ENCODE measurements at places on chromosomes 7 and 10.

- DNase-seq = no peak
These were observed 23.9 kb upstream of the GRID1 start for GRCh38 chr10:86390337-86391120.

DNA sequence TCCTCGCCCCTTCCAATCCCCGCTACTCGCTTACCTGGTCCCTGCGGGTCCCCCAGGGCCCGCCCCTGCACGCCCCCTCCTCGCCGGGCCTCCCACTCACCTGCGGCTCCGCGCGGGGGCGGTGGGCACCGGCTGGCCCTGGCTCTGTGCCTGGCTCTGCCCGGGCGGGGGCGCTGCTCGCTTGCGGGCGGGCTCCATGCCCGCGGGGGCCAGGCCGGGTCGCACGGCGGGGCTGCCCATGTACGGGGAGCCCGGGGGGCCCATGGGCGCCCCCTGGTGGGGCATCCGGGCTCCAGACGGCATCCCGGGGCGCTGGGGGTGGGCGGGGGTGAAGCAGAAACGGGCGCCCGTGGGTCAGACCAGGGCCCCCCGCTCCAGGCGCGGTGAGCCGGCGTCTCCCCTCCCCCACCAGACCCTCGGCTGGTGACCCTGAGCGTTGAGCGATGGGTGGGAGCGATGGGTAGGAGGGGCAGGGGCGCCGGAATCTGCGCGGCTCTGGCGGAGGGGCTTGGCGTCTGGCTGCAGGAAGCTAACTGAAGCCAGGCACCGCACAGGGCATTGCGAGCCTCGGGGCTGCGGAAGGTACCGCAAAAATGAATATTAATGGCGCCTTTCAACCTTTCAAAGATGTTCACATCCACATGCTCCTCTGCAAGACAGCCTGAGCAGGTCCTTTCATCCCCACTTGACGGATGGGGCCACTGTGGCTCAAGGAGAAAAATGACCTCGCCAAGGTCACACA lies 3.0 kb downstream of the SMARCD3 start:
- no peak for DNase-seq

- no peak for DNase-seq
These were observed 47.4 kb downstream of the MGAM2 start for GRCh38 chr7:142158736-142159496.

DNA sequence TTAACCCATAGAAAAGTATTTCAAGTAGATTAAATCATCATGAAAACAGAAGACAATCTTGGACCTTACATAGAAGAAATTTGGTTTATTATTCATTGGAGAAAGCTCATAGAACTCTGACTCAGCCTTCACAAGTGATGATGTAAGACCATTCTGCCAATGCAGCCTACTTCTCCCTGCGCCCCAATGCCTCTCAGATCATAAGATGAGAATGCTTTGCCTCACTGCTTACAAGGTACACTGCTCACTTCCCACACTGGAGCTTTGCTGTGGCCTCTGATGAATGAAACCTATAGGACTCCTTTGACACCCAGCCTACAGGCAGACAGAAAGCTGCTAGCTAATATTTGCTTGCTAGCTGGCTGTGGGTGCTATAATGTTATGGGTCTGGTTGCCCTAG lies 569.4 kb upstream of the STEAP1 start:
- no peak for DNase-seq

DNA sequence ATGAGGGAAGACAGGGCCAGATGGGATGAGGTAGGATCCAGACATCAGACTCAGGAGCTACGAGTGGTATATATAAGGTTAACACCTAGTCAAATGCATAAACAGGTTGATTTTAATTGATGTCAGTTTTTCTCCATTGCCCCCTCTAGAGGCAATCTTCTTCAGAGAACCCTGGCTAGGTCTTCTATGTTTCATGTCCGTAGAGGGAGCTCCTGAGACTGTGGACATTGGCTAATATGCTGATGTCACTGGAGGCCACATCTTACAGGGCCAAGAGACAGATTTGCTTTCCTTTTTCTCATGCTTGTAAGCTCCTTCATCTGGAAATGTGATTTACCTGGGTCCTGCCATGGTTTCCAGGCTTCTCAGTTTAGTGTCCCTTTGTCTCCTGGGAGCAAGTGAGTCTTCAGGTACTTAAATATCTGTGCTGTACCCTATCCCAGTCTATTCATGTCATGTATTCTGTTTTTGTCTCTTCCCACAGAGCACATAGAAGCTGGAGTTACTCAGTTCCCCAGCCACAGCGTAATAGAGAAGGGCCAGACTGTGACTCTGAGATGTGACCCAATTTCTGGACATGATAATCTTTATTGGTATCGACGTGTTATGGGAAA lies 161.6 kb upstream of the PRSS1 start:
- peak; percentile 81 for DNase-seq

GRCh38 chr10:71517298-71518169 lies 120.8 kb downstream of the CDH23 start:
- no peak for DNase-seq

DNA sequence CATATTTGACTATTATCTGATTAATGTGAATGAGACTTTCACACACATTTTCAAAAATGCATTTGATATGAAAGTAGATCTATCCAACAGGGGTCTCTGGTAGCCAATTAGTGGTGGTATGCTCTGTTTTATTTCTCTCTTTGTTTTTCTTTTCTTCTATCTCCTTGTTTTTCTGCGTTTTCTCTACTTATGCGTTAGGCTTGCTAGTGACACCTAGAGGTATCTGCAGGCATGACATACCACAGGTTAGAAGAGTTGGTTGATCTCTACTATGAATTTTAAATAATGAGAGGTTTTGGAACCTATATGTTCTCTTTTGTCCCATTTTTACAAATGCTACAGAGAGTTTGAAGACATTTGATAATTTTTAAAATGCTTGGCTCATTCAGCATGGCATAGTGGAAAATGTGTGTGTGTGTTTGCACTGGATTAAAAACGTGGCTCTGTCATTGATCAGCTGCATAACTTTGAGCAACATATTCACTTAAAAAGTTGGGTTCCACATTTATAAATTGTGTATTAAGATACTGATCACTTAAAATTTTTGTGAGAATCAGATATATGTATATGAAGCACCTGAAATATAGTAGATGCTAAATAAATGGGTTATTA lies 28.1 kb upstream of the PLXDC2 start:
- DNase-seq = peak; percentile 73

DNA sequence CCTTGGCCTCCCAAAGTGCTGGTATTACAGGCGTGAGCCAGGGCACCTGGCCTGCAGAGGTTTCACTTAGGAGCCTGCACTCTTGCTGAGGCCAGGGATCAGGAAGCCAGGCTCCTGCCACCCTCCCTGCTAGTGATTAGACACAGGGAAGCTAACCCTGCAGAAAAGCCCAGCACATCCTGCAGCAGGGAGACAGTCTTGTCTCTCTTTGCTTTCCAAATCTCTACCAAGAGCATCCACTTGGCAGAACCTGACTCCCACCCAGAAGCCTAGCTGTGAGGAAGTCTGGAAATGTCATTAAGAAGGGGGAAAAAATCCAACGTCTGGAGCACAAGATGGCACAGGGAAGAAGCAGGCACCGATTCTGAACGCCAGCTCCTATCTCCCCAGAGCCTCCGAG lies 8.0 kb upstream of the FAM171A1 start:
- no peak for DNase-seq

GRCh38 chr10:69484736-69485135 lies 33.5 kb downstream of the TSPAN15 start:
- no peak for DNase-seq

DNA sequence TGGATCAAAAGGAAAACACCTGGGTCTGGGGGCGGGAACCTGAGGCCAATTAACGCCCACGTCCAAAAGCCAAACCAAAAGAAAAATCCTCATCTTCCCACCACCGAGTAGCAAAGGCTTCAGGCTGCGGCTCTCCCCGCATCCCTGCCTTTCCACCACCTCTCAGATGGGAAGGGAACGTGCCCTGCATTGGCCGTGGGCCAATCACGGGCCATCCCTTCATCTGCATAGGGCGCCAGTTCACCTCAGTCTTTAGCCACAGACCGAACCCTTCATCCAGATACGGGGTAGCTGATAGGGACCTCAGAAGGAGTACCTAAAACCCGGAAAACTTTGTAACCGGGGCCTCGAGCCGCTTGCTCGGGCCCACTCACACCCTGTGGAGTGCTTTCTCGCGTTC lies 626 bp downstream of the PRPF18 start:
- no peak for DNase-seq

GRCh38 chr10:47443145-47443544 lies 40.8 kb downstream of the ANXA8 start:
- DNase-seq = no peak

GRCh38 chr7:17619196-17619818 lies 320.9 kb downstream of the AHR start:
- no peak for DNase-seq

- DNase-seq = no peak
These were observed 106.8 kb upstream of the FGL2 start for GRCh38 chr7:77306231-77307067.

DNA sequence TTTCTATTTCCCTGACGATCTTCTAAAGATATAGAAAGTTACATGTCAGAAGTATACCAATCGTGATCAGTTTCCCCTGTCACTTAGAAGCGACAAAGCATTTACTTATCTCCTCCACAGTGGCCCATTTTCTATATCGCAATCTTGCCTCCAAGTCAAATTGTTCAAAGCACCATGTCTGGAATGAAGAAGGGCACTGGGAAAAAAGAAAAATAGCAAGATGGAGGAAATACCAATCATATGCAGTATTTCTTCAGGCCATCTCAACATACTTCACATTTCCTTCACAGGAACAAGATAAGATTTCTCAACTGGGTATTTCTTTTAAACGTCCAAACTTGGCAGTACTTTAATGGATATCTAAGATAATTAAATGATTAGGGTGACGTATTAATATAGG lies 63.3 kb upstream of the IL6 start:
- DNase-seq = no peak

GRCh38 chr10:110546499-110547110 lies 20.9 kb upstream of the SMC3 start:
- DNase-seq = no peak

GRCh38 chr10:43806831-43807640 lies 158.4 kb upstream of the ZNF32 start:
- no peak for DNase-seq

DNA sequence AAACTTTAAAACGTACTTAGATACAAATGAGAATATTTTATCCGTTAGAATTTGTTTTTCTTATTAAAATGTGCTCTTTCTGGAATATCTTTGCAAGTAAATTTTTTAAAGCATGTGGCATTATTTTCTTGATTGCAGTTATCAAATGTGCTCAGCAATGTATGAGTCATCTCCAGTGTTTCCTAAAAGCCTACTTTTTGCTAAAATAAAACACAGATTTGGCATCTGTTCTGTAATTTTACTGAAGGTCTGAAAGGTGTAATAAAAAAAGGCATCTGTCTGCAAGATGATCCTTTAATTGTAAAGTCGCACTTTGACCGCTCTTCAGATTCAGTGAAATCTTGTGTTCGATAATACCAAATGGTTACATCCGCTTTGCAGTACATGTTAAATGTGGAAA lies 3.4 kb downstream of the GNAT3 start:
- DNase-seq = peak; percentile 52

DNA sequence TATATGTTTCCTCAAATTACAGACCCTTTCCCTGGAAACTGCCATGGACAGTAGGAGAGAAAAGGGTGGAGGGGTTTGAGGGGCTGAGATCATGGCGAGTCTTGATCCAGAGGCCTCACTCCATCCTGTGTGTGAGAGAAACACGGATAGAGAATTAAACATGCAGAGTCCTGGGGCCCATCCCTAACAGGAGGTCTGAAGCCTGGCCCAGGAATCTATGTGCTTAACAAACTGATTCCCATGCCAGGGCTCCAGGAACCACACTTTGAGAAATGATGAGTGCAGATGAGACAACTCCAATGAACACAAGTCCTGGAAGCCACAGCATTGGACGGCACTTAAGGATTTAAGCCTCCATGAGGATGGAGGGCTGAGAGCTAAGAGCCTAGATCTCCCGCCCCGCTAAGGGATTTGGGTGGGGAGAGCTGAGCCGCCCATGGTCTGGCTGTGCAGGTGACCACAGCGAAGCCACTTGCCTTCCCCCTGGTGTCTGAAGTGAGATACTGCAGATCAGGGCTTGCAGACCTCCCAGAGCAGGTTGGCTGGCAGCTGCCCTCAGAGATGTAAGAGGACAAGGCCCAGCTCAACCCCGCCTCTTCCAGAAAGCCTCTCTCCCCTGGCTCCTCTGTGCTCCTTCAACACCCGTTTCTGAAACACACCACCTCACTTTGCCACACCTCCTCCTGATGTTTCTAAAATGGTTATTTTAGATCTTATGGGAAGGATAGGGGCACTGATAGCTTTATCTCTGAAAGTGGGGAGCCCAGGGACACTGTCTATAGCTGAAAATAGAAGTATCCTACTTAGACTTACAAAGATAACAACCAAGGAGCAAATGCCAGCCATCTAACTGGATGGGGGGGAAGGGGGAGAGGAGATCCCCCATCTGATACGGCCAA lies 24.8 kb upstream of the EIF5AL1 start:
- DNase-seq = peak; percentile 66

DNA sequence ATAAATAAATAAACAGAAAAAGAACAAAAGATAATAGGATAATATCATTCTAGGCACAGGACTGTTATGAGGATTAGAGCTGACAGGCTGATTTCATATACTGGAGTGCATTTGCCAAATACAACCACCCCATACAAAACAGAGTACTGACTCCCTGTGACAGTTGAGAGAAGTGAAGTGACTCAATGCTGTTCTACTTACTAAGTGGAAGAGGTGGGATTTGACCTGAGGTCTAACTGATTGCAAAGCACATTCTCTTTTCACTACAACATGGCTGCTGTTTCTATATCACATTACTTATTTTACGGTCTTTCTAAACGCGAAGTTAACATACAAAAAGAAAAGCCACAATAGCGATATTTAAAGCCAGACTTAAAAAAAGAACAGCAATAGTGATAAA lies 51.4 kb downstream of the ITGB1 start:
- DNase-seq = no peak

- peak; percentile 35 for DNase-seq
These were observed 339.8 kb upstream of the LRRTM3 start for GRCh38 chr10:66586073-66586472.

DNA sequence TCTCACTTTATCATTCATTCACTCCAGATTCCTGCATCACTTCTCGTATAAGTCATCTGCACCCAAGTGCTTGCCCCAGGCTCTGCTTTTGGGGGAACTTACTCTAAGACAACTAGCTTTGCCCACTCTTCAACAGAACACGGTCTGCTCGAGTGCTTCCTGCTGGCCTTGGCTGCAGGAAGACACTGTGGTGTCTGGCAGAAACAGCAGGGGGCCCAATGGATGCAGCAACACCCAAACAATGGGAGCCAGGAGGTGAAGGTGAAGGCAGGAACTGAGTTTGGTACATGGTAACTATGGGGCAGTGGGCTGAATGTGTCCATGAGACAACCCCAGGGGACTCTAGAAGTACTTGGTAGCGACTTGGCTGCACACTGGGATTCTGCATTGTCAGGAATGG lies 344.0 kb downstream of the REEP3 start:
- DNase-seq = no peak

DNA sequence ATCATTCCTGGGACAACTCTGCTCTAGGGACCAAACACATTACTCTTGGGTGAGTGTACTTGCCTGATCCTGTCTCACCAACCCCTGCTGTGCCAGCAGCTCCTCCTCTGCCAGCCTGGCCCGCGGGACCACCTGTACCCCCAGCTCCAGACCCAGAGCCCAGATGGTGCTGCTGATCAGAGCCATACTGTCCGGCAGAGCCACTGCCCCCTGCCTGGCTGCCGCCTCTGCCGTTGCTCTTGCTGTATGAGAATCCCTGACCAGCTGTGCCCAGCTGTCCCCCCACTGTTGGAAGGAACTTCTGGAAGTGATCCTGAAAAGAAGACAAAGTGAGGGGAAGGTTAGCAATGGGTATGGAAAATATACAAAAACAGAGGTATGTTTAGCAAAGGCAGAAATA lies 6.9 kb downstream of the MYOZ1 start:
- DNase-seq = no peak

Data from IMR-90 (cell line).